ENCODE measurements at places on chromosomes 11 and 22. TPM values are rescaled to one million over a fixed set of nuclear protein-coding genes. Genes with fewer than 3 reads are reported as not detected.

Gene CDC42EP2
- 9.2 TPM for total RNA-seq

DNA sequence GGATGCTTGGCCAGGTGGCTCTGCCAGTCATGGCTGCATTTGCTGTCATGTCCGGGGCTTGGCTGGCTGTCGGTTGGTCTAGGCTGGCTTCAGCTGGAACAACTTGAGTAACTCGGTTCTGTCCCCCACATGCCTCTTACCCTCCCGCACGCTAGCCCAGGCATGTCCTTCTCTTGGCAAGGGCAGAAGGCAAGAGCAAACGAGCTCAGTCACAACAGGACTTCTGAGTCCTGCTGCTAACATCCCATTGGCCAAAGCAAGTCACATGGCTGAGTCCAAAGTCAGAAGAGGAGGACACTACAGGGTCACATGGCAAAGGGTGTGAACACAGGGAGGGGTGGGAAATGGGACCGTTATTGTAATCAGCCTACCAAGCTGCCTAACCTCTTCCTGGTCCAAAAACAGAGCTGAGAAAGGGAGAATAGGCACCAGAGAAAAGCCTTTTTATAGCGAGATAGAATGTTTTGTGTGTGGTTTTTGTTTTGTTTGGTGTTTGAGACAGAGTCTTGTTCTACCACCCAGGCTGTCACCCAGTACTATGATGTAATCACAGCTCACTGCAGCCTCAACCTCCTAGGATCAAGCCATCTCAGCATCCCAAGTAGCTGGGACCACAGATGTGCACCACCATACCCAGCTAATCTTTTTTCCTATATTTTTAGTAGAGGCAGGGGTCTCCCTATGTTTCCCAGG lies 81.9 kb downstream of the MN1 start:
- H3K4me1 ChIP-seq: no peaks in the 10 kb centered on the region
- H3K36me3 ChIP-seq: no peaks in the 10 kb centered on the region
- H3K27ac ChIP-seq: no peak overlapping the region
- H3K4me3 ChIP-seq: no peak overlapping the region

Gene APOBEC3G
- total RNA-seq: 12.8 TPM

- H3K4me3 ChIP-seq: no peak overlapping the region
- peaks cover 9% of the 10 kb centered on the region for H3K4me1 ChIP-seq
- H3K27ac ChIP-seq: no peak overlapping the region
These were observed 12.5 kb downstream of the FLRT1 start for GRCh38 chr11:64048042-64048854.

DNA sequence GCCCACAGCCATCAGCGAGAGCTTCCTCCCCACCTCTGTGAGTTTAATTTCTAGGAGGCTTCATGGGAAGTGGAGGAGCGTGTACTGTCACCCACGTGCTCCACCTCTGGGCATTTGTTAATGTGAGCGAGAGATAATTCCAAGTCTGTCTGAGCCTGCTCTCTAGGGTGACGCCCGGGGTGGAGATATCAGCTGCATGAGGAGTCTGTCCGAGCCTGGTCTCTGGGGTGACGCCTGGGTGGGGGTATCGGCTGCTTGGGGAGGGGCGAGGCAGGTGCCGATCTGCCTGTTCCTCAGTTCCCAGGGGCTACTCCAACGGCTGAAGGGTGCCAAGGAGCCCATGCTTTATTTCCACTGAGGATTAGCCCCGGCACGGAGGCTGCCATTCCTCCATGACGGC lies 735.0 kb downstream of the BRD1 start:
- H3K4me1 ChIP-seq: peaks cover 9% of the 10 kb centered on the region
- H3K27ac ChIP-seq: no peak overlapping the region
- H3K36me3 ChIP-seq: no peaks in the 10 kb centered on the region
- no peak overlapping the region for H3K4me3 ChIP-seq
- no peak for DNase-seq

DNA sequence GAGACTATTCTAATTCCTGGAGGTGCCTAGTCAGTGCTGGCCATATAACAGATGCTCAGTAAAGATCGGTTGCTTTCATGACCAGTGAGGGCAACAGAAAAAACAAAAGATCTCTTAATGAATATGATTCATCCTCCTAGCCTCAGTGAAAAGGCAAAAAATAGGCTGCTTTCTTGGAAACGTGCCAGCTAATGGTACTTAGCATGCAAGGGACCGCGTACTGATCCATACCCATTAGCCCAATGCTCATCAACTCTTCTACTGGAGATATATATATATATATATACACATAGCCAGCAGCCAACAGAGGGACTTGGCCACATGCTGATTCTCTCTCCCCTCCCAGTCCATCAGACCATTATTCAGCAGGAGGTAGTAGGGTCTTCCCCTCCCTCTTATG lies 320.4 kb downstream of the KIRREL3 start:
- H3K4me1 ChIP-seq: no peaks in the 10 kb centered on the region
- H3K36me3 ChIP-seq: no peaks in the 10 kb centered on the region
